Activated CD8-positive, alpha-beta memory T cell treated with anti-CD3 and anti-CD28 coated beads for 24 hours (primary cell): ENCODE measurements at places on chromosomes 6 and 20.

- DNase-seq: no peak
These were observed 53.6 kb upstream of the BHLHE23 start for GRCh38 chr20:63060057-63060991.

GRCh38 chr20:40189621-40190020 is 499.4 kb downstream of the MAFB start:
- DNase-seq: no peak

- no peak for DNase-seq
These were observed 81.8 kb downstream of the ISM1 start for GRCh38 chr20:13302647-13303450.

DNA sequence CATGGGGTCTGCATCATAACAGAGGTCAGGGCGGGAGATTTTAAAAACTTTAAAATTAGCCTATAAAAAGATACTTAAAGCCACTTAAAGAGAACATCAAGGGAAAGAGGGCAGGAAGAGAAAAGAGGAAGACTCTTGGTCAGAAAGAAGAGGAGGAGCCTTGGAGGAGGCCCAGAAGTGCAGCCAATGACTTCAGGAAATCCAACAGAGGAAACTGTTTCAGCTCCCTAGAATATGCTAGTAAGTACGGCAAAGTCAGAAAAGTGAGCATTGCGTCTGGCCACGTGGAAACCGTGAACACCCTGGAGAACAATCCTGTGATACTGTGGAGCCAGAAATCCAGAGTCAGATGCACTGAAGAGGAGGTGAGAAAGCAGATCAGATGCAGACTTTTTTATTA is 22.5 kb upstream of the NHSL1 start:
- DNase-seq: no peak

DNA sequence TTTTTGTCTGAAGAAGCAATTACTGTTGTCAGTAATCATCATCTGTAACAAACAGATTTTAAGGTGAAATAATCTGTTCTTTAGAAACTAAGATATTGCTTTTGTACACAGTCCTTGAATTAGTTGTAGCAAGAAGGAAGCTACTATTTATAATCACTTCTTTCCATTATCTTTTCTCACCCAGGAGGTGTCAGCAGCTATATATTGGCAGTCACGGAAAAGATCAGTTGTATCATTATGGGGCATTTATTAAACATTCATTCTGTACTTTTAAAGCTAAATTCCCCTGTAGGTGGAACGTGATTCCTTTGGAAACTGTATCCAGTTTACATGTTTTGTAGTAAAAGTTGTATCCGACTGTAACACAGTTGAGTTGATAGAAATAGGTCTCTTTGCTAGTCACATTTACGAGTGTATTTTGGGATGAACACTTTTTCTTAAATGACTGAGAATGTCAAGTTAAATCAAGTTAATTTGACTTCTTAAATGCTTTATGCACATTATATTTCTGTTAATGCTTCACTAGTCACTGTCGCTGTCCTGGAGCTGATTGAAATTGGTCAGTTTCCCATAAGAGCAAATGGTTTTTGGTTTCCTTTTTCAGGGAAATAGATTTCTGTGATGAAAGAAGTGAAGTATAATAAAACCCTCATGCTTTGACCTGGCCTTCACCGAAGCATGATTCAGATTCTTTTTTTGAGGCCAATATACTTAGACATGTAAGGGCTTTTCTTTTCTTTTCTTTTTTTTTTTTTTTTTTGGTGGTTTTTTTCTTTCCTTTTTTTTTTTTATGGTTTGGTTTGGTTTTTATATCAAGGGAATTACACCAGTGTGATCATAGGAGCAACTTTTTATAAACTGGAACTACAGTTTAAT is 5.1 kb downstream of the QKI start:
- no peak for DNase-seq

DNA sequence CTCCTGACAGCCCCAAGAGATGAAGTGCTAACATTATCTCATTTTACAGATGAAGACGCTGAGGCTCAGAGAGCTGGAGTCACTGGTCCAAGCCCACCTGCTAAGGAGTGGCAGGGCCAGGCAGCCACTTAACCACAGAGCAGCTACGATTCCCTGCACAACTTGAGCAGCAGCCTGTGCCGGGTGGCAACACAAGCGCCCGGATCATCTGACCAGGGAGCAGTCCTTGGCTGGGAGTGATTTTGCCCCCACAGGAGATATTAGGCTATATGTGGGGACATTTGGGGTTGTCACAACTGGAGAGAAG is 93.2 kb upstream of the PTPN1 start:
- no peak for DNase-seq

GRCh38 chr20:59346061-59346460 is 45.6 kb downstream of the EDN3 start:
- no peak for DNase-seq

- no peak for DNase-seq
These were observed 171.9 kb downstream of the GMDS start for GRCh38 chr6:2073476-2073875.

DNA sequence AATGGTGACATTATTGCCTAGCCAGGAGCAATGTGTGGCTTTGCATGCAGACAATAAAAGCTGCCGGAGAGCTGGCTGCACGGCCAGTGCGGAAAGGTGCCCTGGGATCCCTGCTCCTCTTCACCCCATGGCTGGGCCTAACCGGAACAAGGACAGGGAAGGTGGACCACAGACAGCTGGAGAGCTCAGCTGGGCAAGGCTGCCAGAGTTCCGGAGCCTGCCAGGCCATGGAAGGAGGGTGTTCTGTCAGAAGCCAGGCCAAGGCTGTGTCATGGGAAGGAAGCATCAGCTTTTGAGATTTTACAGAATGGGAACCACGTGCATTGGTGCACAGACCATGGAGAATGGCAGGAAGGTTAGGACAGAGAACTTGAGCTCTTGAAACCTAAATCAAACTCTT is 25.0 kb downstream of the MAP1LC3A start:
- no peak for DNase-seq

DNA sequence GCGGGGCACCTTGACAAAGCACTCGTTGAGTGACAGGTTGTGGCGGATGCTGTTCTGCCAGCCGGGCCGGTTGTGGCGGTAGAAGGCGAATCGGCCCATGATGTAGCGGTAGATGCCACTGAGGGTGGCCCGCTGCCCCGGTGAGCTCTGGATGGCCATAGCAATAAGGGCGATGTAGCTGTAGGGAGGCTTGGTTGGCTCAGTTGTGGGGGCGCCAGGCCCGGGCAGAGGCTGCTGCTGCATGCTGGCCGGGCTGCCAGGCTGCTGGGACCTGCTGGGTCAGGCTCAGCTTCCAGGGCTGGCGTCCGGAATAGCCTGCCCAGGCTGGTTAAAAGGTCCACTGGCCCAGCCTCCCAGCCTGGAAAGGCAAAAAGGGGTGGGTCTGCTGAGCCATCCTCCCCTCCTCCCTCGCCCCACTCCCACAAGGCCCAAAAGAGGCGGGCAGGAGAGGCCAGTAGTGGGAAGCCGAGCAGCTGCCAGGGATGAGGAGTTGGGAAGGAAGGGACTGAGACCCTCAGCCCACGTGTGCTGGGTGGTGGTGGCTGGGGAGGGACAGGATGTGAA is at the start of gene FOXS1:
Gene FOXS1 (minus strand): TSS at position 305 of the 564 bp plus-strand sequence. CDS start 62 bp downstream, at position 243.
- DNase-seq: no peak
